Activated gamma-delta T cell treated with anti-CD3 and anti-CD28 coated beads, Interleukin-2, amount 50 U/mL, for 16 hours (primary cell): ENCODE measurements at places on chromosomes 2 and 18.

DNA sequence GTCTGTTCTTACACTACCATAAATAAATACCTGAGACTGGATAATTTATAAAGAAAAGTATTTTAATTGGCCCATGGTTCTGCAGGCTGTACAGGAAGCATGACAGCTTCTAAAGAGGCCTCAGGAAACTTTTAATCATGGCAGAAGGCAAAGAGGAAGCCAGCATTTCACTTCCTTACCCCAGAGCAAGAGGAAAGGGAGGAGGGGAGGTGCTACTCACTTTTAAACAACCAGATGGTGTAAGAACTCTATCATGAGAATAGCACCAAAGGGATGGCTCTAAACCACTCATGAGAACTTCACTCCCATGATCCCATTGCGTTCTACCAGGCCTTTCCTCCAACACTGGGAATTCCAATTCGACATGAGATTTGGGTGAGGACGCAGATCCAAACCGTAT is 344.4 kb upstream of the SLC39A10 start:
- no peak for DNase-seq

- DNase-seq, result no peak
Observed at GRCh38 chr2:99880148-99880963, 262.0 kb downstream of the AFF3 start.

GRCh38 chr2:239252393-239252792 is 148.4 kb downstream of the HDAC4 start:
- DNase-seq, result no peak

GRCh38 chr2:31231571-31232302 is 2.2 kb upstream of the EHD3 start:
- DNase-seq, result no peak

GRCh38 chr18:34771958-34772357 is 61.9 kb downstream of the DTNA start:
- no peak for DNase-seq

- no peak for DNase-seq
Observed at GRCh38 chr2:217935235-217935879, 67.4 kb downstream of the TNS1 start.
